HT1080 (cell line): ENCODE measurements at places on chromosomes 3 and 15.
A peak's percentile ranks its signal among the peaks of the same experiment; 100 is the strongest.

DNA sequence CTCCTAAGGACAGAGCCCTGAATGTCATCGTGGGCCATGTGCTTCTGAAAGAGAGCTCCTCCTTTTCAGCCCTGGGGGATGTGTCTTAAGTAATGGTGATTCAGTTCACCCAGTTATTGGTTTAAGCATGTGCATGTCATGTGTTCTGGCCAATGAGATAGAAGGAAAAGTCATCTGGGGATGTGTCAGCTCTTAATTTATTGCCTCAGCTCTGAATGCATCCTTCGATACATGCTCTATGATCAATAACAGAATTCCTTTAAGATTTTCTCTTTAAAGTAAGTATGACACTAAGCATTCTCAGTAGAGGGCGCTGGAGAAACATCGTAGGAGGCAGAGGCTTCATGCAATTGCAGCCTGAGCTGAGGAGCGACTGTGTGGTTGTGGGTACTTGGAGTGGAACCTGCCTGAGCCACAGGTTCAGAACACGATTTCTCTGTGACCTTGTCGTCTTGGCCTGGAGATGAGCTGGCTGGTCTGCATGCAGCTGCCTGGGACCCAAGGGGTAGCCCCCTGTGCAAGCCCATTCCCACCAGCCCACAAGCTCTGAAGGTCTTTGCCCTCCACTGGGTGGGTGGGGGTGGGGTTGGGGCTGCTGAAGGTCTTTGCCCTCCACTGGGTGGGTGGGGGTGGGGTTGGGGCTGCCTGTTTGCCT lies 69.5 kb downstream of the C3orf38 start:
- peak; percentile 52 for DNase-seq

- no peak for DNase-seq
These were observed 361.4 kb downstream of the CHL1 start for GRCh38 chr3:557972-558371.

- DNase-seq = no peak
These were observed 63.9 kb downstream of the TIPARP start for GRCh38 chr3:156738251-156738650.

DNA sequence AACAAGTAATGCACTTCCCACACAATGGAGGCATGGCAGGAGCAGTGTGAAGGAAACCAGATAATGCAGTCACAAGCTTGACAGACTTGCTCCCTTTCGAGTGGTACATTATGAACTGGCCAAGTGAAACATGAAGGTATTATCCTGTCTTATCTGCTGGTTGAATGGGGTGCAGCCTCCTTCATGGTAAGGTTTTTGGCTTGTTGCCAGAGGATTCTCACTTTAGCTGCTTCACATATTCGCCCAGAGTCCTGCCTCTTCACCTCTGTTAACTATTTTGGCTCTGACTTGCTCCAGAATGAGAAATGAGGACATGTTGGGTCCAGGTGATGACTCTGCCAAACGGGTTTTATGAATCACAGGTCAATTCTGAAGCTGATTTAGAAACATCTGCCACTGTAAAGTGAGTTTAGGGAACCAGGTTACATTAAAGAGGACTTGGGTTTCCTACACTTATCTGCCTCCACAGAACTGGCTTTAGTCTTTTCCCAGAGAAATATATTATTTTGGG lies 19.5 kb upstream of the CCDC39 start:
- no peak for DNase-seq

GRCh38 chr3:101984356-101984755 lies 135.0 kb downstream of the NFKBIZ start:
- no peak for DNase-seq

- DNase-seq = no peak
These were observed 9.9 kb upstream of the SH3BP5 start for GRCh38 chr3:15342246-15342645.

DNA sequence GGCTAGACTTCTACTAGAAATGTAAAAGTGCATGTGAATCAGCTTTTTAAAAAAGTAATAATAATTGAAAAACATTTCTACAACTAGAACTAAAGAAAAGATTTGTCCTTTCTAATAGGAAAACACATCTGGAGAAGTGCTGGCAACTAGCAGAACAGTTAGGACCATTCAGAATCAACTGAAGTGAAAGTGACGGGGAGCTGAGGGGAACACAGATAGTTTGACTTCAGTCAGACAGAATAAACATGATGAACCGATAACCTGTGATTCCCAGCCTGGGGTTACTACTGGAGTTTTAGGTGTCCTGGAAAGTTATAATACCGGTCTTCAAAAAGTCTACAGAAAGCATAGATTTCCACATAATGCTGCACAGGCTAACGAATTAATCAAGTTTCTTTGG lies 28.1 kb downstream of the OPA1 start:
- DNase-seq = no peak
